ENCODE measurements at places on chromosomes 5 and 9.

- H3K27me3 ChIP-seq, result no peaks in the 10 kb centered on the region
- no peaks in the 10 kb centered on the region for H3K36me3 ChIP-seq
- H3K27ac ChIP-seq, result no peak overlapping the region
- no peak overlapping the region for H3K4me3 ChIP-seq
- DNase-seq, result no peak
Measured at GRCh38 chr5:124843596-124843899, 97.1 kb upstream of the ZNF608 start.

GRCh38 chr5:68007451-68007850 lies 208.1 kb upstream of the PIK3R1 start:
- no peak for DNase-seq
- no peak overlapping the region for H3K27ac ChIP-seq
- no peaks in the 10 kb centered on the region for H3K36me3 ChIP-seq
- H3K4me1 ChIP-seq, result no peaks in the 10 kb centered on the region

- no peak overlapping the region for H3K4me3 ChIP-seq
- H3K36me3 ChIP-seq, result no peaks in the 10 kb centered on the region
- peaks cover 1% of the 10 kb centered on the region for H3K27me3 ChIP-seq
- H3K4me1 ChIP-seq, result peaks cover 1% of the 10 kb centered on the region
Measured at GRCh38 chr5:150492621-150493020, 15.3 kb upstream of the NDST1 start.

DNA sequence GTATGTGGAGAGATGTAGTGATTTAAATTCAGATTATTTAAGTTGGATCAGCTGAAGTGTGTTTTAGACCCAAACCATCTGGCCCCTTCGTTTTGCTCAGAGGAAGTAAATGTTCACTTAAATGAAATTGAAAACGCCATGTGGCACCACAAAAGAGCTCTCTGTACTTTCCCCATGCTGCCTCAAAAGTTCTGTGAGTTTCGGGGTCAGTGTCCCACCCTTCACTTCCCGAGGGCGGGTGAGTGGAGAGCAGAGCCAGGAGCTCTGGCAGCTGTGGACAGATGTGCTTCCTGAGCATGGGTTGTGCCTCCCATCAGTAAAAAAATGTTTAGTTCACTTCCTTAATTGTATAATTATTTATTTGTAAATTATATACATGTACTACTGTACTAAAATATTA lies 48.4 kb downstream of the PSD2 start:
- H3K27ac ChIP-seq, result no peak overlapping the region
- no peaks in the 10 kb centered on the region for H3K36me3 ChIP-seq
- H3K27me3 ChIP-seq, result peaks cover 33% of the 10 kb centered on the region
- no peak for DNase-seq
- no peak overlapping the region for H3K4me3 ChIP-seq

- H3K4me3 ChIP-seq, result no peak overlapping the region
- DNase-seq, result no peak
- H3K27ac ChIP-seq, result no peak overlapping the region
- peaks cover 16% of the 10 kb centered on the region for H3K4me1 ChIP-seq
Measured at GRCh38 chr5:132130918-132131715, 57.5 kb downstream of the CSF2 start.

DNA sequence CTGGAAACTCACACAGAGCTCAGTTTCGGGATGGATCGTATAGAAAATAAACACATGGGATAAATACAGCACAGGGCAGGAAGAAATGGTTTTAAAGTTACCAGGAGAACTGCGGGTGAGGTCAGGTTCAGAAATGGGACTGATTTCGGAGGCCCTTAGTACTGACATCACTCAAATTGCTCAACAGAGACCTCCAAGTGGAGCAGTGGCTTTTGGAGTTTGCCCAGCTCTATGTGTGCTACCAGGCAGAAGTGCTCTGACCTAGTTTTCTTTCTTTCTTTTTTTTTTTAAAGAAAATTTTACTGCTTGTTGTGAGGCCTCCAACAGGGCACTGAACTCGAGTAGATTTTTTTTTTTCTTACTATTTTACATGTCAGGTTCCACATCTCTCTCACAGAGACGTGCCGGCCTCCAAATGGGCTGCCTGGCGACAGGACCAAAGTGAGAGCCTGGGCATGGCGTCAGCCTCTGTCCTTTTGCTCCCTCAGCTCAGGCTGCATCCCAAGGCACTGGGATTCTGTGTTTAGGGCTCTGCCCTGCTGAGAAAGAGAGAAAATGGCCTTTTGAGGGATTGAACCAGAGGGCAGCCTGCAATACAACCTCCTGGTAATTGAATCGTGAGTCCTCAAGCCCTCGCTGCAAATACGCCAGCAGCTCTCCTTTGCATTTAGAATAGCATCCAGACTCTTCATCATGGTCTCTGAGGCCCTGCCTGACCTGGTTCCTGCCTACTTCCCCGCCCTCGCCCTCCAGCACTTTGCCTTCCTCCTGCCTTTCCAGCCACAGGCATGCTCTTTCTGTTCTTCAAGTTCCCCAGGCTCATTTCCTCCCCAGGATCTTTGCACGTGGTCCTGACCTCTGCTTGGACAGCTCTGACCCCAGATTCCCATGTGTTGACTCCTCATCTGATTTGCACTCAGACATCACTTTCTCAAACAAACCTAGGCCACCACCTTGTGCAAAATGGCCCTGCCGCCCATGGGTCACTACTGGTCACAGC lies 173.5 kb downstream of the FGF1 start:
- no peaks in the 10 kb centered on the region for H3K27me3 ChIP-seq
- peaks cover 7% of the 10 kb centered on the region for H3K36me3 ChIP-seq
- H3K4me3 ChIP-seq, result no peak overlapping the region
- peaks cover 32% of the 10 kb centered on the region for H3K4me1 ChIP-seq

DNA sequence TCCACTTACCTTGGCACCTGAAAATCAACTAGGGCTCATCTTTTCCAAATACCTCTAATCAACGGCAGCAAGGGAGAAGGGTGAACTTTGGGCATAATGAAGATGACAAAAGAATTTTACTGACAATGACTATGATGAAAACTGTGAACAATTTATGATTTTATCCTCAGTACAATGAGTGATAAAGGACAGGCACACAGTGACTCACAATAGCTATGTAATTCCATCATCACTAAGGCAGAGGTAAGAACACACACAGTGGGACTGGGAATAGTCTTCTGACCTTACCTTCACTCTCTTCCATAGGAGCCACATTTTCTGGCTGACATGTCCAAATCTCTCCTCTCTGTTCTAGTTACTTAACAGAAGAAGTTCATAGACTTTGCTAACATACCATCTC lies 26.1 kb upstream of the KCNV2 start:
- H3K4me3 ChIP-seq, result no peak overlapping the region
- no peaks in the 10 kb centered on the region for H3K27me3 ChIP-seq
- H3K36me3 ChIP-seq, result peaks cover 2% of the 10 kb centered on the region
- DNase-seq, result no peak
- H3K27ac ChIP-seq, result no peak overlapping the region
- H3K4me1 ChIP-seq, result no peaks in the 10 kb centered on the region

- no peak for DNase-seq
- no peak overlapping the region for H3K27ac ChIP-seq
- H3K4me3 ChIP-seq, result no peak overlapping the region
- peaks cover 9% of the 10 kb centered on the region for H3K27me3 ChIP-seq
Measured at GRCh38 chr5:115577329-115577728, 24.9 kb downstream of the TICAM2 start.

All from activated T-cell treated with anti-CD3 and anti-CD28 coated beads, Interleukin-2, amount 50 U/mL, for 24 hours (primary cell).